ENCODE measurements at places on chromosomes 4 and X.

DNA sequence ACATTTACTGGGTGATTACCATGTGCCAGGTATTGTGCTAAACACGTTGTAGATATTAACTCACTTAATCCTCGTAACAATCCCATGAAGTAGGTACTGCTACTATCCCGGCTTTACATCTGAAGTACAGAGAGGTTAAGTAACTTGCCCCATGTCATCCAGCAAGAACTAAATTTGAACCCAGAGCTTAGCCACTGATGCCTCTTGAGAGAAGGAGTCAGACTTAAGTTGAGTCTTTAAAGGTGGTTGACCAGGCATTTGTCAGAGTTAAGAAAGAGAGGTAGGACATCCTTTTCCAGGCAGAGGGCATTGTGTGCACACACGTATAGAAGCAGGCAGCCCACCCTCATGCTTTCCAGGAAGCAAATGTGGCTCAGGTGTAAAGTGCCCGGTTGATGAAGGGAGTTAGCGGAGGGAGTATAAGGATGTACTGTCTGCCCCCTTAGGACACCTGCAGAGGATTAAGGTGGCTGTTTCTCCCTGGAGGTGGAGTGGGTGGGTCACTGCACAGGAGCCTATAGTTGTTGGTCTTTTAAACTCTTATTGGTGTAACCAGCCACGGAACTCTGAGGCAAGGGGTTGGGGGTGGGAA lies 335 bp upstream of the CD38 start:
- no peak for DNase-seq

- no peak for DNase-seq
Observed at GRCh38 chr4:172865103-172865502, 303.5 kb upstream of the GALNT7 start.

DNA sequence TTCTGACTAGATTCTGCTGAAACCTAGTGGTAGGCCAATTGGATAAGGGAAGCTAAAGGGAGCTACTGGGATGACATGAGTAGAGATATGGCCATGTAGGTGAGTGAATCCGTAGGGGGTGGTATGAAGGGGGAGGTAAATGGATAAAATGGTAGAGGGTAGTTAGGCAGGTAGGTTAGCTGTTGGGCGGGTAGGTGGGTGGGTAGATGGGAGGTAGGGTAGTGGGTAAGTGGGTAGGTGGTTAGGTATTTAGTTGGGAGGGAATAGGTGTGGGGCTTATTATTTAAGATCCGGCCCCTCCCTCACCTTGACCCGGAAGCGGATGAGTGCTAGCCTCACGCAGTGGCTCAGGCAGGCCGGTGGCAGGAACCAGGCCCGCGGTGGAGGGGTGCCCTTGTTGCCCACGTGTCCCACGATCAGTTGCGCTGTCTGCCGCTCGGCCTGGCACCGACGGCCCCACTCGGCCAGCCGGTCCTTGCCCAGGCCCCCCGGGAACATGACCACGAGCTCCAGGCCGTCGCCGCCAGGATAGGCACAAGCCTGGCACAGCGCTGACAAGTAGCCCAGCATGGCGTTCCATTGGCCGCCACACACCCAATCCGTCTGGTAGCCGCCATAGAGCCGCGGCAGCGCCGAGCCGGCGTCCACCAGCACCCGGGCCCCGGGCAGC lies 725 bp downstream of the FAM120C start:
- DNase-seq, result peak; percentile 72

GRCh38 chr4:82784681-82785610 lies 13.7 kb downstream of the SCD5 start:
- no peak for DNase-seq

DNA sequence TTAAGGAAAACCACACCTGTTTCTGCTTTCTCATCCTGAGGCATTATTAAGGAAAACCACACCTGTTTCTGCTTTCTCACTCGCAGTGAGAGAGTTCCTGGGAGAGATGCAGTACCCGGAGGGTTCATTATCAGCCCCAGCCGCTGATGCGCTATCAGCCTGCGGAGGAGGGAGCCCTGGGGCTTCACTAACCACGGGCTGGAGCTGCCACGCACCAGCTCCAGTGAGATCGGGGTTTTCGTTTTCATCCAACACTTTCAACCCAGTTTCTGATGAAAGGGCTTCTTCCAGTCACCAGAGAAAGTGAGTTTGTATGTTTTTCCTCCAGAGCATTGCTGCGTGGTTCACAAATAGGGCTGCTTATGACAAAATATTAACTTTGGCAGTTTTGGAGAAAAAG lies 93.2 kb upstream of the PRKX start:
- no peak for DNase-seq

- no peak for DNase-seq
Observed at GRCh38 chrX:133171962-133172708, 46.0 kb downstream of the TFDP3 start.

GRCh38 chr4:124321364-124321763 lies 391.2 kb downstream of the ANKRD50 start:
- no peak for DNase-seq

DNA sequence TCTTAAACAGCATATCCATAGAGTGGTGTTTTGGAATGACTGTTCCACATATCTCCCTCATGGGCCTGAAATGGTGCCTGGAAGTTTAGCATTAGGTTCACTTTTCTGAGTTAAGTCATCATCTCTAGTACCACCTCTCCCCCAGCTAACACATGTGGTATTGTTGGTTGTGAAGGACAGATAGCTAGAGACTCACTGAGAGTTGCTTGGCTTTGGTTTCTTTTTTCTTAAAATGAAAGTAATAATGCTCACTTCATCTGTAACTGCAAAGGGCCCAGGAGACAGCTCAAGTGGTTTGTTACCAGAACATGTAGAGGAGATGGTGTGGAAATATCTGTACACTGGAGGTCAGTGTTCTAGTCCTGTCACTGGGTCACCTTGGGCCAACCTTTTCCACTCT lies 90.9 kb downstream of the EFNB1 start:
- no peak for DNase-seq

DNA sequence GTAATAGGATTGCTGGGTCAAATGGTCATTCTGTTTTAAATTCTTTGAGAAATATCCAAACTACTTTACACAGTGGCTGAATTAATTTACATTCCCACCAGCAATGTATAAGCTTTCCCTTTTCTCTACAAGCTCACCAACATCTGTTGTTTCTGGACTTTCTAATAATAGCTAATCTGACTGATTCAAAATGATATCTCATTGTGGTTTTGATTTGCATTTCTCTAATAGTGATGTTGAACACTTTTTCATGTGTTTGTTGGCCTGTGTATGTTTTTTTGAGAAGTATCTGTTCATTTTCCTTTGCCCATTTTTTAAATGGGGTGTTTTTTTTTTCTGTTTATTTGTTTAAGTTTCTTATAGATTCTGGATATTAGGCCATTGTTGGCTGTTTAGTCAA lies 659.0 kb upstream of the GNPDA2 start:
- DNase-seq, result no peak

GRCh38 chr4:144202081-144202480 lies 61.6 kb upstream of the GYPA start:
- DNase-seq, result no peak

DNA sequence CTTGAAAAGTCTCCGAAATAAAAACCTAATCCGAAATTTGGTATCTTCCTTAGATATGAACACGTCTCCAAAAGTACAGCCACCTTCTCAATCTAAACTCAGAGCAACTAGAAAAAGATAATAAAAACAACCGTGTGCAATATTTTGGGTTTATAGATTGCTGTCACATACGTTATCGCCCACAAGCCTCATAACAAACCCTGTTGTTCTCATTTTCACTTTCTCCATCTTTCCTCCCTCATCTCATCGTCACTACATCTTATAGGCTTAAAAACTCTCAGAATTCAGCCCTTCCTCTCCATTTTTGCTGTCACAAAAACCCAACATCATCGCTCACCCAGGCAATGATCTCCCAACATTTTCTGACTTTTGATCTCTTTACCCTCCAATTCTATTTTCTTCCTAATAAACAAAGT lies 448 bp upstream of the SCFD2 start:
- no peak for DNase-seq

GRCh38 chr4:18932730-18933339 lies 911.3 kb upstream of the LCORL start:
- DNase-seq, result no peak

DNA sequence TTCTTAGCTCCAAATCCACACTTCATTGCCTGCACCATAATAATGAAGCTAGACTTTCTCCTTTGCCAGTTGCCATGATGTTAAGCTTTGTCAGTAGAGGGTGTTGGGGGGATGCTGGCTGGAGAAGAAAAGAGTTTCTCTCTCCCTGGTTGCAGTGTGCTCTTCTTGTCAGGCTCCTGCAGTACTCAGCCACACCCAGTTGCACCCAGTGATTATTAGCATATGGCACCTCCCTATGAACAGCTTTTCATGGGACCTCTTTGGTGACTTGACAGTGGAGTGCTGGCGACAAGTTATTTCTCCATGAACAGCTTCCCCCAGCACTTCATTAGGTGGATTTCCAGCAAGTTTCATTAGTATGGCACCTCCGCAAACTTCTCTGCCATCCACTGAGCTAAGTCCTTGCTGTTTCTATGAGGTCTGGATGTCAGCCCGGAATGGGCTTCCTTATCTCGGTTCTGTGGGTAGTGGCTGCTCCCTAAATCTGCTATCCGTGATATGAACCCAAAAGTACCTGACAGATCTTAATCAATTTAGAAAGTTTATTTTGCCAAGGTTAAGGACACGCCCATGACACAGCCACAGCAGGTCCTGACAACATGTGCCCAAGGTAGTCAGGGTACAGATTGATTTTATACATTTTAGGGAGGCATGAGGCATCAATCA lies 18.8 kb upstream of the OTUD4 start:
- no peak for DNase-seq

DNA sequence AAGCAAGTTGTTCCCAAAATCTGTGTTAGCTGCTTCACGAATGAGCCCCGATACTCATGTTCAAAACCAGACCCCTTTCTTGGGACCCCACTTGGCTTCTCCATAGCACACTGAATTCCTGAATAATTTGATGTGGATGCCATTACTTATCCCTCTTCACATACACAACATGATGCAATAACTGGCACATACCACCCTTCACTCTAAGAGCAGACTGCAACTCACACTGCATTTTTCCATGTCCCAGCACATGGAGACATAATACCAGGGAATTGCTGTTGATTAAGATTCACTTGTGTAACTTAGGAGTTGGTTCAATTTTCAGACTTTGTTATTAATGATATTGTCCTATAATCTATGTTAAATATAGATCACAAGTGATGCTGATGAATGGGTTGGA lies 213.4 kb downstream of the MAML3 start:
- no peak for DNase-seq

- DNase-seq, result no peak
Observed at GRCh38 chrX:114650351-114650750, 66.5 kb downstream of the HTR2C start.

- DNase-seq, result no peak
Observed at GRCh38 chrX:138964501-138964900, 253.0 kb upstream of the FGF13 start.

- no peak for DNase-seq
Observed at GRCh38 chr4:184896868-184897715, 71.3 kb upstream of the ACSL1 start.

GRCh38 chr4:126448086-126448845 lies 1133.5 kb downstream of the FAT4 start:
- no peak for DNase-seq

- no peak for DNase-seq
Observed at GRCh38 chr4:15963576-15963975, 601 bp upstream of the FGFBP2 start.

DNA sequence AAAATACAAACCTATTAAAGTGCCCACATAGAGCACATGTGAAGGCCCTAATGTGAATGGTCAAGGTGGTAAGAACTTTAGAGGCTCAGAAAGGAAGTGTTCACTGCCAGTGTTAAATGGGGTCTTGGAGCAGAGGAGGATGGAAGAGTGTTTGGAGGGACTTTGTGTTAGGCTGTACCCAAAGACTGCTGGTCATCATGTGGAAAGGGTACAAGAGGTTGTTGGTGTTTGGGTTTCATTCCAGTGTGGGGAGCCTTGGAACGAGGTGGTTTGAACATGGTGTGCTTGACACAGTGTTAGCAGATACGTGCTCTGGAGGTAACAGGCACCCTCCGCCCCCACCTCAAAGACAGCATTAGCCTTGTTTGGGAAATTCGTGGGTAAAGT lies 73.1 kb downstream of the RAPGEF2 start:
- no peak for DNase-seq

- no peak for DNase-seq
Observed at GRCh38 chrX:2226906-2227656, 273.7 kb downstream of the DHRSX start.

DNA sequence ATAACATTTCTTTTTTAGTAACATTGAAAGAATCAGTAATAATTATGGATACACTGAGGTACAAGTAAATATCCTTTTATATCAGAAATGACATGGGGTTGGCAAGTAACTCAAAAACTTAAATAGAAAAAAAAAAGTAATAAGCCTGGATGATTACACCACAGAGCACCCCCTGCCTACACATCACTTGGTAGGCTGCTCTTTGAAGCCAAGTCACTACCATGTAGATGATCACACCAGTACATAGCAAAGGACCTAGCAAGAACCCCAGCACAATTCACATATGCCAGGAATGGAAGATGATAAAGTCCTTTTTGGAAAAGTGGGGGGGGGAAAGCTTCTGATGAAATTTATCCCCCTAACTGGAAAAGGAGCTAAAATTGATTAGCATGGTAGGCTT lies 56.9 kb downstream of the METTL14 start:
- no peak for DNase-seq

GRCh38 chr4:84164201-84164600 lies 334.9 kb downstream of the NKX6-1 start:
- no peak for DNase-seq

DNA sequence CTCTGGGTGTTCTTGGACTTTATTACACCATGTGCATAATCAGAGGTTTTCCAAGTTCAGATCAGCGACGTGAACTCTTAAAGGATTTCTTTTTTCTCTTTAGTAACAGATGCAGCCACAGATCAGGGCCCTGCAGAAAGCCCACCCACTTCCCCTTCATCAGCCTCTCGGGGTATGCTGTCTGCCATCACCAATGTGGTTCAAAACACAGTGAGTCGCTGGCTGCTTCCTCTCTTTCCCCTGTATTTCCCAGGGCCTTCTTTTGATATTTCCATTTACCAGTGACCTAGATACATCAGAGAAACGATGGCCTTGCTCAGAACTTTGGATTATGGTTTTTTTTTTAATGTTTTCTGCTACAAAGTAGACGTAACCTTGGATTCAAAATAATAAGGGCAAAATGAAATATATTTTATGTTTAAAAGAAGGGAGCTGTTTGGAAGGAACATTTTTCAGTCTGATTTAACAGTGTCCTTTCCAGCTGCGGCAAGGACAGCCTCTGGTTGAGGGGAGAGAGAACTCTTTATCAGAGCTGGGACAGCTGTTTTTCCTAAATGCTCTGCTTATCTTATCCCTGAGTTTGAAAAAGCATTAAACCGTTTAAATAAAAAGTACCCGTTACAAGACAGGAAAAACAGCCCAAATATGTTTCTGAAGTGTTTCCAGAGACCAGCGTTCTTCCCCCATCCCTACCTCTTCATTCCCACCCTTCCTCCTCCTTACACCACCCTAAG lies 38.2 kb downstream of the FAM114A1 start:
- DNase-seq, result no peak

- DNase-seq, result no peak
Observed at GRCh38 chrX:139126493-139126892, 404.0 kb upstream of the F9 start.

- DNase-seq, result no peak
Observed at GRCh38 chr4:93759506-93759905, 69.0 kb upstream of the ATOH1 start.

Measured in activated naive CD4-positive, alpha-beta T cell treated with anti-CD3 and anti-CD28 coated beads, Interleukin-2, amount 50 U/mL, for 16 hours (primary cell).